ENCODE measurements at places on chromosomes 1 and 21.

DNA sequence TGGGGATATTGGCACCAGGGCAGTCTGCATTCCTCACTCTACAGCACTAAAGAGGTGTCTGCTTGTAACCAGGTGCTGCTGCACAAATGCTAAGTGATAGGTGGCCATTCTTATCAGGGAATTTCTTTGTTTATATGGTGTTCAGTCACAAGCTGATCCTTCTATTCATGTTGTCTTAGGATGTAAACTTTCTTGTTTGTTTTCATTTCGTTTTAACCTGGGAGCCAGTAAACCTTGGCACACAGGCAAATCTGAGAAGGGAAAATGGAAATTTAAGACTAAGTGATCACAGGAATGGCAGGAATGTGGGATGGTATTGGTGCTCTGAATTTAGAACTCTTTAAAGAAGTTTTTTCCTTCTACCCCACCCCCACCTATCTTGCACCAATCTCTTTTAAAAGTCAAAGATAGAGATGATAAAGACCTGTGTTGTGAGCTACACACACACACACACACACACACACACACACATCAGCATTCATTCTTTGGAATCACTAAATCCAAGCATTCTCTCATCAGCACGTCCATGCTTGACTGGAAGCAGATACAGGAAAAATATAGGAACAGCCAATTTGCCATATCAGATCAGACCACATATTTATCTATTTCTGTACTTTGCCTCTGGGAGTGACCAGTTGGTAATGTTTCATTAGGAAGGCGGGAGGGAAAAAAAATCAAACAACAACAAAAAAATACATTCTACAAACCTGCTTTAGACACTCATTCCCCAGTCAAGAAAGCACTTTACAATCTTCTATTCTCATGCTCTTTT, 451.4 kb upstream of the ADGRL2 start:
- DNase-seq = no peak

DNA sequence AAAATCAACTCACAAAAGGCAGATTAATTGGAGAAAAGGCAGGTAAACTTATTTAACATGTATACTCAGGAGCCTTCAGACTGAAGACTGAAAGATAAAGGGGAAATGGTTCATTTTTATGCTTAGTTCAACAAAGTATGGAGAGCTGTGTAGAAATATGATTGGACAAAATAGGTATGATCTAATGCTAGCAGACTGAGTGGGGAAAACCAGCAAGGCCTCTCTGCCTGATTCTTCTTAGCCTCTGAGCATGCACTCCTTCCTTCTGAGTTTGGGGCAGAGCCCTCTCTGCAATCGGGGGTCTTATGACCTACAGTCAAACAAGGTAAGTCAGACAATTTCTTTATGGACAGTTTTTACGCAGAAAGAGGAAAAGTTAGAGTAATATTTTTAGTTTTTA, 38.8 kb upstream of the SUCO start:
- no peak for DNase-seq

DNA sequence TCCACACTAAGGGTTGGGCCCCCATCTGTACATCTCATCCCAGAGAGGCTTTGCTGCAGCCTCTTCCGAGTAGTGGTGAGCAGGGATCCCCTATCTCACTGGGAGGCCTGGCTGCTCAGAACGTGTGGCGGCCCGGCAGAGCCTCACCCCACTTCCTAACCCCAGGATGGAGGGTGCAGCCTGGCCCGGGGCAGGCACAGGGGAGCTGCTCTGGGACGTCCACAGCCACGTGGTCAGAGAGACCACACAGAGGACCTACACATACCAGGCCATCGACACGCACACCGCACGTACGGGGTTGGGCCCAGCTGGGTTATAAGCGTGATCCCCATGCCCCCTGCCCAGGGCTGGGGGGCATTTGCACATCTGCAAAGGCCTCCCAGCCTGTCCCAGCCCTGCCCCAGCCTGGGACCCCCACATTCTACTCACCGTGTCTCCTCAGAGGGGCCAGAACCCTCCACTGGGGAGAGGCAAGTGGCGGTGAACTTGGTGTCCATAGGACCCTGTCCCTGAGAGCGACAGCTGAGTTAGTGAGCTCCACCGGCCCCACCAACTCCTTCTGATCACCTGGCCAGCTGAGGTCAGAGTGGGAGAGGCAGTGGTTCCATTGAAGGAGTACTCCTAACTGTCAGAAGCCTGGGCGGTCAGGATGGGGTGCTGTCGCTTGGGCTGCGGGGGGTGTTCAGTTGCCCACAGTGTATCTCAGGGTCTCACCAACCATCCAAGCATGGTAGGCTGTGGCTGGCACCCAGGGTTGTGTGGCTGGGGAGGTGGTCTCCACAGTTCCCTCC, 41.2 kb downstream of the TRIM11 start:
- no peak for DNase-seq

- no peak for DNase-seq
Measured at GRCh38 chr1:54294887-54295286, 94.9 kb downstream of the MRPL37 start.

DNA sequence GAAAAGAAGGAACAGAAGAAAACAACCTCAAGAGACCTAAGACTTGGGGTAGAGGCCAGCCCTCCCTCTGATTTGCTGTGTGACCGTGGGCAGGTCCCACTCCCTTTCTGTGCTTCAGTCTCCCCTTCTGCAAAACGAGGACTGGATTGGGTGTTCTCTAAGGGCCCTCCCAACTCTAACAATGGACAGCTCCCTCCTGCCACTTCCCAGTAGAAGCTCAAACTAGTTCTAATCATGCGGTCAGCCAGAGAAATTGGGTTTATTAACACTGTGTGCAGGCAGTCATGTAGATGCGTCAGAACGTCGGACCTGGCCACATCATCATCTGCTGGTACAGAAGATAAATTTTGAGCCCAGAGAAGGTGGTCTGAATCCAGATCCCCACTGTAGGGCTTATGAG, 1.6 kb upstream of the PADI4 start:
- no peak for DNase-seq

DNA sequence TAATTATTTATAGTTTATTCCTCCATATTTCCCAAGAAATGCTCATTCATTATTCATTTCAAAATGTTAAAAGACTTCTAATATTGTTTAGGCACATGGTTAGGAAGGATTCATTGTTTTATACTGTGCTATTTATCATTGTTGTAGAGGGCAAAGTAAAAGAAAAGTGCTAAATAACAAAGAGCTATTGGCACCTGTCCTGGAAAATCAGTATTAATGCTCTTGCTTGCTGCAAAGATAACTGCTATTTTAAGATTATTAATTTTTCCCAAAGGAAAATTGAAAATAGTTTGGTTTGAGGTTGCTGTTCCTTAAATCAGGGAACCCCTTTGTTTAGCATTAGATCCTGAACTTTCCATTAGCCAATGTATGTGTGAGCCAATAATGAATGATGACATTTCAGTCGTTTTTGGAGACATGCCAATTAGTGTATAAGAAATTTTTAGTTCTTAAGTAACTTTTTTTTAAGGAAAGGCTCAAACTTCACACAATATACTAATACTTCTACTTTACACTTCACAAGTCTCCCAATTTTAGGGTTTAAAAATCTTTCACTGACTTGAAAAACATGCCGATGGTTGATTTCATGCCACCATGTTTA, 39.9 kb downstream of the EPB41 start:
- DNase-seq = no peak

GRCh38 chr21:35603494-35603893, 456.8 kb downstream of the SETD4 start:
- no peak for DNase-seq

- DNase-seq = no peak
Measured at GRCh38 chr21:44815852-44816628, 1.8 kb downstream of the SUMO3 start.

DNA sequence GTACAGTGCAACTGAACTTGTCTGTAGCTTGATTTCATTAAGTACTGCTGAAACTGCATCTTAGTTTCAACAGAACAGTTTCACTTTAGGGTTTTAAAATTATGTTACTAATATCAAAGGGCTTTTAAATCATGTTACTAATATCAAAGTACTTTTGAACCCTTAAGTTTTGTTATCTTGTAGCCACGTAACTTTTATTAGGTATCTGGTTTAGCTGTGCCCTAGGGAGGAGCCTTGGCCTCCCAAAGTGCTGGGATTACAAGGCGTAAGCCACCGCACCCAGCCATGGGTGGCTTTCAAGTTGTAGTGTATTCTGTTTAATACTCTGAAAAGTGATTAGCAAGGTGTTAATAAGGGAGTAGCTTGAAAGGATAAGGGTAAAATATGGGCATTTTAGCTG, 2.0 kb downstream of the KDM4A start:
- no peak for DNase-seq

- DNase-seq = no peak
Measured at GRCh38 chr1:225816643-225817538, 7.0 kb downstream of the EPHX1 start.

GRCh38 chr1:165612062-165612461, 19.0 kb upstream of the MGST3 start:
- DNase-seq = no peak

DNA sequence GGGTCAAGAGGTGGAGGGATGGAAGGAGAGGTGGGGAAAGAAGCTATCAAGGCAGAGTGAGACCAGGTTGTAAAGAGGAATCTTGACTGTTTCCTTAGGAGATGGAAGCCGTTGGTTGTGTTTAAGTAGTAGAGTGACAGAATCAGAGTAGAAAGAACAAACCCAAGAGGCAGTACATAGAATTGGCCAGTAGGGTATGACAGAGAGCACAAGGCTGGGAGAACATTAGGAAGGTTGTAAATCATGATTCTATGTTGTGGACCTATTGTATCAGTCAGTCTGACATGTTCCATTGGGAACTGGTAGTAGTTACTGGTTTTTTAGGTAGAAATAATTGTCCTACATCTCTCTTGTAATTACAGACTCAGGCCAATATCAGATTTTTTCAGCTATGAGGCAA, 486.9 kb upstream of the USP24 start:
- no peak for DNase-seq

- DNase-seq = peak; percentile 87
Measured at GRCh38 chr1:116737020-116737854, 17.0 kb upstream of the CD2 start.

DNA sequence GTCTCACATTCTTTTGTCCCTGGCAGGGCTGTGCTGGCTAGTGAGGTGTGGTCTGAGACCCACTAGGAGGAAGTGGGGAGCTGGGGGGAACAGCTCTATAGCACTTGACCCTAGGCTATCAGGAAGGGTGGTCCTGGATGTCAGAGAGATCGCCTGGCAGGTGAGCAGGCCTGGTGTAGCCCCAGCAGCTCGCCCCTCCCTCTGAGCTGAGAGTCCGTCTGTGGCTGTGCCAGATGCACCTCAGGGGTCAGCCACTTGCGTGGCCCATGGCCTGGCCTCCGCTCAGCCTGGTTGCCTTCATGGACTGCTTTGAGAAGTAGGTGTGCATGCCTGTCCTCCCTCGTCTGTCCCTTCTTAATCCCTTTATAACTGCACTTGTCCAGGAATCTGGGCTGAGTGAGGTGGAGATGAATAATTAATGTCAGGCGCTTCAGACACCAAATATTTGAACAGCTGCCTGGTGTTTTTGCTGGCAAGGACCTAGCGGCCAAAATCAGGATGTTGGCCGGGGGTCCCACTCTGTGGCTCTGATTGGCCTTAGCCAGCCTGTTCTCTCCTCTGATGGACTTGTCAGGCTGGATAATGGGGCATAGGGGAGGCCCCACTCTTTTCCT, 30.5 kb downstream of the TMEM53 start:
- DNase-seq = no peak

DNA sequence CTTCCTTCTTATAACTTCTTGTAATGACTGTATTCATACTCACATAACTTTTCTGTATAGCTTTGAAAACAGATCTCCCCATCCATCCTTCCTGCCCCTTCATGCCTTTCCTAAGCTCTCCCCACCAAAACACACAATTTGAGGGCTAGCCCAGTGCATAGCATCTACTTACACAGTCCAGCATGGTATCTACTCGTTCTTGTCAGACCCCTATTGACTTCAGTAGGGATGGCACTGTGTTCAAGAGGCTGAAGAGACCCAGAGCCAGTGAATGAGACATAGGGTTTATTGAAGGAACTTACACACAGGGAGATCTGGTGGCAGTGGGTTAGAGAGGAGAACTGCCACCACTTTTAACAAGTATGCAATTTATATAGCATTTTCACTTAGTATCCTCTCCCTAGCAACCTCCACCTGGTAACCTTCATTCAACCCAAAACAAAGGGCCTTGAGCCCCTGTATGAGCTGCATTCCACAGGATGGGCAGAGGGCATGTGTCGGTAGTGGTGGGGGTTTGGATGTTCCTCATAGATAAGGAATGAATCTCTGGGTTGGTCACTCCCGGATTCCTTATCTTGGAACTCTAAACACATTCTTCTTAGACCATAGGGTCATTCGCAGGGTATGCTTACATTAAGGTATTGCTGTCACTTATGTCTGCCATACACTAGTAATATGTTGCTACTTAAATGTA, 64.9 kb upstream of the GNG12 start:
- DNase-seq = no peak

- DNase-seq = no peak
Measured at GRCh38 chr1:194196562-194196961, 1010.1 kb upstream of the B3GALT2 start.

DNA sequence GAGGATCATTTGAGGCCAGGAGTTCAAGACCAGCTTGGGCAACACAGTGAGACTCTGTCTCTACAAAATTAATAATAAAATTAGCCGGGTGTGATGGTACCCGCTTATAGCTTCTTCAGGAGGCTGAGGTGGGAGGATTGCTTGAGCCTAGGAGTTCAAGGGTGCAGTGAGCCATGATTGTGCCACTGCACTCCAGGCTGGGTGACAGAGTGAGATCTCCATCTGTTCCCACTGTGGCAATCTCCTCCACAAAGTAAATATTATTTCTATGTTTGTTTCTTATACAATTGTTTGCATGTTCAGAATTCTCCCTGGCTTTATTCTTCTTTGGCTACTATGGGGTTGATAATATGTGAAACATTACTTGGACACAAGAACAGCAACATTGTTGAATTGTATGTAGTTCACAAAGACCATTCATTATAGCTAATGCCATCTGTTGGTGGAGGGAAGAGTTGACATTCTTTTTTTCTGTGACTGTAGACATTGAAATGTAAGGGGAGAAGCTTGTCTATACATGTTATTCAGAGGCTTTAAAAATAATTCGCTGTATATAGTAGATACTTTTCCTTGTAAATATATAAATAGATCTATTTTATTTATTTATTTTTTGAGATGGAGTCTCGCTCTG, 47.8 kb upstream of the SRSF10 start:
- DNase-seq = no peak

DNA sequence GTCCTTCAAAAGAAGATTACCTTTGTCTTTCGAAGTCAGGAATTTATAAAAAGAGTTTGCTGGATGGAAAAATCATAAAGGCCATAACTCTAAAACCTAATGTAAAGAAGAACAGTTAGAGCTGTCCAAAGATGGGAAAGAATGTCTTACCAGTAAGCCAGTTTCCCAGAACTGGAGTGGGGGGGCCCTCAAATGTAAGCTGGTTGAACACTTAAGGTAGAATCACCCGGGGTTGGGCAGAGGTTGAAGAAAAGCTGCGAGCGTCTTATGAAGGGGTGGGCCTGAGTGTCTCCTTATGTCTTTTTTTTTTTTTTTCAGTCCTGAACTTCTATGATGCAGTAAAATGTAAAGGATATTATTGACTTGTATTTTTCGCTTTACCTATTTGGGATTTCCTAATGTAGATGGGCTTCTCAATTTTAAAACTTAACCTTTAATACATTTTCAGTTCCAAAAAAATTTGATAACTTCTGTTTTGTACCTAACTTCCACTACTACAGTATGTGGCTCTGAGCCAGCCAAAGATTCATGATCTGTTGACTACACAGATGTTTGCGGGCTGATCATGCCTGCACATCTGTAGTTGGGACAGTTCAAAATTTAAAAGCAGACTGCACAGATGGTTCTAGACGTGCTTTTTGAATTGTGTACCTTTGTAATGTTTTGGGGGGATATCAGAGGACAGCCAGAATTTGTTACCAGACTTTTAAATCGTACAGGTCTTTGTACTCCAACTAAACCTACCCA, 43.6 kb downstream of the NFYC start:
- no peak for DNase-seq
